NCI-H2107 (cell line): ENCODE measurements at places on chromosomes 16 and 17.

DNA sequence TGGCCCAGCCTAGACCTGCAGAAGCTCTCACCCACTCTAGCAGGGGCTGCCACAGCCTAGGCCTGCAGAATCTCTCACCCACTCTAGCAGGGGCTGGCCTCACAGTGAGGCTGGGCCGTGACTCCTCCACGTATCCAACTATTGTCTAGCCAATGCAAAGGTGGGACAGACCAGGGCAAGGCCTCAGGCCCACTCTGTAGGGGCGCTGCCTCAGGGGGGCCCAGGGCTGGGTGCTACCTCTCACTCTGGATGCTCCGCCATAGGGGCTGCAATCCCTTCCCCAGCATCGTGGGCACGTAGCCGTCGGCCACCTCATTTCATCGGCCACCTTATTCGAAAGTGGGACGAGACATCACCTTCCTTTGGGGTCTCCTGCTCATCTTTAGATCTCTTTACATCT, 51.7 kb downstream of the RPH3AL start:
- no peak for DNase-seq

GRCh38 chr17:77196251-77196650, 55.5 kb downstream of the SEC14L1 start:
- no peak for DNase-seq

- no peak for DNase-seq
Observed at GRCh38 chr17:76997981-76998531, 129.9 kb downstream of the MGAT5B start.

- no peak for DNase-seq
Observed at GRCh38 chr17:41452281-41452680, 11.5 kb upstream of the KRT38 start.

DNA sequence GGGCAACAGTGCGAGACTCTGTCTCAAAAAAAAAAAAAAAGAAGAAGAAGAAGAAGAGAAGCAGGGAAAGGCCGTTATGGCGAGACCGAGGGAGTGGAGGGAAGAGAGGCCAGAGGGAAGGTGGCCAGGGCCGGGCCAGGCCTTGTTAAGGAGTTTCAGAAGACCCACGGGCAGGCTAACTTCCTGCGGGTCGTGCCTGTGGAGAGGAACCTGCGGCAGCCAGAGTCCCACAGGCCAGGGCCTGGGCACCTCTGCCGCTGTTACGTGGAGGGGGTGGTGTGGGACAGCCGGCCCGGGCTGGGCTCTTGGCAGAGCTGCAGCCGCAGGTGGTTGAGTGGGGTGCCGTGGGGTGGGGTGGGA, 5.4 kb downstream of the WDR81 start:
- DNase-seq: no peak

DNA sequence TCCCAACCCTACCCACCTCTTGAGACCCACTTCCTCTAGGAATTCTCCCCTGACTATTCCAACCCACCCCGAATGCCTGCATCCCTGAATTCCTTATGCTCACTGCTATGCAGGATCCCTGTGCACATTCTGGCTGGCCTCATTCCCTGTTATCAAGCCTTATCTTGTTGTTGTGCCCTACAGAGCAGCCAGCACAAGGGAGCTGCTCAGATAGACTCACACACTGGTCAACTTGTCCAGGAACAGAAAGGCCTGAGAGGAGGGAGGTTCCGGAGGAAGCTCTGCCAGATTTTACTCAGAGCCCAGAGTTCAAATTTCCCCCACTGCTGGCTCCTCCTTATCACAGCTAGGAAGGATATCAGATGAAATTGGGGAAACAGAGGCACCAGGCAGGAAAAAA, 24.8 kb upstream of the MYO18A start:
- no peak for DNase-seq

DNA sequence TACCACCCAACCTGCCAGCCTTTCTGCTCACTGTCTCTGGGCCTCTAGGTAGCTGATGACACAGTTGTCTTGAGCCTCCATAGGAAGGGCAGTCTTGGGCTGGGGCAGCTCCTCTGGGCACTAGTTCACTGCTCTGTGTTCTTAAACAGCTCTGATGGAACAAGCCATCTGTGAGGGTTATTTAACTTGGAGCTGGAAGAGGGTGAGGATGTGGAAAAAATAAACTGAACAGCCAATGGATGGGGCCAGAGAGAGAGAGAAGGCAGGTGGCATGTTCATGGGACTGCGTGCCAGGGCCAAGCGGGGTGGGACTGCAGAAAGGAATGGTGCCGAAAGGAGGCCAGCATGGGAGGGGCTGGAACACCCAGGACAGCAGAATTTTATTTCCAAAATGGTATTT, 52.6 kb downstream of the HIC1 start:
- no peak for DNase-seq

GRCh38 chr17:16943032-16943352, 28.9 kb downstream of the TNFRSF13B start:
- no peak for DNase-seq

DNA sequence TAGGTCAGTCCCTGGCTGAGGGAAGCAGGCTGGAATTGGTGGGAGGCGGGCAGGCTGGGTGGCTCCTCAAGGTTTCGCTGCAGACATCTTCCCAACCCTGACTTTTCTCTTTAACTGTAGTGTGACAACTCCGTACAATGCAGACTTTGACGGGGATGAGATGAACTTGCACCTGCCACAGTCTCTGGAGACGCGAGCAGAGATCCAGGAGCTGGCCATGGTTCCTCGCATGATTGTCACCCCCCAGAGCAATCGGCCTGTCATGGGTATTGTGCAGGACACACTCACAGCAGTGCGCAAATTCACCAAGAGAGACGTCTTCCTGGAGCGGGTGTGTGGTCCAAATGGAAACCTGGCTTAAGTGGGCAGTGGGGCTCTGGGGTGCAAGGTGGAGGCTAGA, 15.0 kb downstream of the POLR2A start:
- DNase-seq: no peak

GRCh38 chr16:81810361-81810760, 31.3 kb downstream of the PLCG2 start:
- DNase-seq: no peak

DNA sequence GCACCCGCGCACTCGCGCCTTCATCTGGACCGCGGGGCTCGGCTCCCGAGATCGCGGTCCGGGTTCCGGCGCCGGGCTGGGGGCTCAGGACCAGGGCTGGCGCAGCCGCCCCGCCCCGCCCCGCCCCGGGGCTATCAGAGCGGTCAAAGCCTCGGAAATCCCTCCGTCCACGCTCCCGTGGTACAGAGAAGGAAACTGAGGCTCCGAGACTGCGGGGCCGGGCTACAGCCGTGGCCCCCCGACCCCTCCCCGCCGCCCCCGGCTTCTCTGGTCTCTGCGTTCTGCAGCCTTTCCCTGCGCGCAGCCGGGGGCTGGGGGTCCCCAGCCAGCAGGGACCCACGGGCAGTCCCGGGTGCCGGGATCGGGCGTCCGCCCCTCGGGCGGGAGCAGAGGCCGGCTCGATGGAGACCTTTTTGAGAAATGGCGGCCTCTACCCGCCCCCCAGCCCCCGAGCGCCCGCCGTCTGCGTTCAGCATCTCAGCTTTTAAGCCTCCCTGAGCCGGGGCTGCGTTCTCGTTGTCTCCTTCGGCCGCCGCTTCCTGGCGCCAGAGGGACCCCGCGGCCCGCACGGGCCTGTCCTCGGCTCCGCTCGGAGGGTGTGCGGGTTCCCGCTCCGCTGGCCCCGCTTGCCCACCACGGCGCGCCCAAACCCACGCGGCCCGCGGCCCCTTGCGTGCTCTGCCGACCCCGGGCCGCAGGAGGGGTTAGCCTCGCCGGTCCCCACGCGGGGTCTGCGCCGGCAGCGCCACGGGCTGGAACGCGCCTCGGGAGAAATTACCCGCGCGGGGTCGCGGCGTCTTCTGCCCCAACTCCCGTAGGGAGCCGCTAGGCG, 1.5 kb upstream of the NPTX1 start:
- no peak for DNase-seq
